ENCODE measurements at places on chromosomes 13 and 19.

- DNase-seq = peak; percentile 72
These were observed 4.6 kb downstream of the S1PR2 start for GRCh38 chr19:10226376-10227025.

DNA sequence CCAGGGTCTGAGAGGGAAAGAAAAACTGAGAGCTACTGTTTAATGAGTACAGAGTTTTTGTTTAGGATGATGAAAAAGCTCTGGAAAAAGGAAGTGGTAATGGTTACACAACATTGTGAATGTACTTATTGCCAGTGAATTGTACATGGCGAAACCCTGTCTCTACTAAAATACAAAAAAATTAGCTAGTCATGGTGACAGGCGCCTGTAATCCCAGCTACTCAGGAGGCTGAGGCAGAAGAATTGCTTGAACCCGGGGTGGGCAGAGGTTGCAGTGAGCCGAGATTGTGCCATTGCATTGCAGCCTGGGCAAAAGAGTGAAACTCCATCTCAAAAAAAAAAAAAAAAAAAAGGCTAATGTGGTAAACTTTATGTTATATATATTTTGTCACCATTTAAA, 96.3 kb downstream of the VWA8 start:
- DNase-seq = no peak

DNA sequence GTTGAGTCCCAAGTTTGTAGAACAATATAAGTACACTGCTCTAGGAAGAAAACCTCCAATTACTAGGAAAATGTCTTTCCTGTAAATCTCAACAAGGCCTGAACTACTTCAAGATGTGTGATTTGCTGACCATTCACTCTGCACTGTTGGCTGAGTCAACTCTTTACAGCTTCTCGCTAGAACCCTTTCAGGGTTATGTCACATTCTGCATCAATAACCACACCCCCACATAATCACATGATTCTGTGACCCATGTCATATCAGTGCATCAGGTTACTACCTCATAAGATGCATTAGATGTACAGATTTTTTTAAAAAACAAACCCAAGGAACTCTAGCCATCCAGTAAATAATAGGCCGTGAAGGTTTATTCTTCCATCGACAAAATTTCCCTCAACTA, 16.1 kb upstream of the DCLK1 start:
- no peak for DNase-seq

- DNase-seq = no peak
These were observed 195.1 kb downstream of the VWA8 start for GRCh38 chr13:41765813-41766212.

DNA sequence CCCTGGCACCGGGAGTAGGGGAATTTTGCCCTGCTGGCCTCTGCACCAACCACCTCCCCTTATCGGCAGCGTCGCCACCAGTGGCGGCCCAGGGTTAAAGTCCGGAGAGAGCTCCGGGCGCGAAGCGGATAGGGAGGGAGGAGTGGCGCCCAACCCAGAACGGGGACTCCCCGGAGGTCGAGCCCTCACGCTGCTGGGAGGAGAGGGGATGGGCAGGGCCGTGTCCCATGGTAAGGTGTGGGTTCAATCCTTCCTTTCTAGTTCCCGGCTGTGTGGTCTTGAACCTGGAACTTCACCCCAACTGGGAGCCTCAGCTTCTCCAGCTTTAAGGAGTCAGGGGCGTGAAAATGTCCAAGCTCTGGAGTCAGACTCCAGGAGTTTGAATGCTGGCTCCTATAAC, 23.3 kb upstream of the BCL3 start:
- DNase-seq = no peak

- no peak for DNase-seq
These were observed 553 bp downstream of the NAPA start for GRCh38 chr19:47514151-47514868.

DNA sequence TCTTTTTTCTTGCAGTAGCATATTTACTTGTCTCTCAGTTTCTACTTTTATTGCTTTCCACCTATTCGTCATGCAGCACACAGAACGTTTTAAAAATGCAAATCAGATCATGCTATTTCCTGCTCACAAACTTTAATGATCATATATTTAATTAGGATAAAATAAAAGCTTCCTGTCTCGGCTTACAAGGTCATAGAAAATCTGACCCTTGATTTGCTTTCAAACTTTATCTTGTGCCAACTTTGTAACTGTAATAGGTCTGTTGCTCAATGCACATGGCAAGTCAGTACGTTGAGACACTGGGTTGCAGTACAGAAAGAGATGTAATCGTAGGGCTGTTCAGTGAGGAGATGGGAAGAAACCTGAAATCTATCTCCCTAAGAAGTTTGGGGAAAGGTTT, 95.6 kb upstream of the CSNK1A1L start:
- DNase-seq = no peak

DNA sequence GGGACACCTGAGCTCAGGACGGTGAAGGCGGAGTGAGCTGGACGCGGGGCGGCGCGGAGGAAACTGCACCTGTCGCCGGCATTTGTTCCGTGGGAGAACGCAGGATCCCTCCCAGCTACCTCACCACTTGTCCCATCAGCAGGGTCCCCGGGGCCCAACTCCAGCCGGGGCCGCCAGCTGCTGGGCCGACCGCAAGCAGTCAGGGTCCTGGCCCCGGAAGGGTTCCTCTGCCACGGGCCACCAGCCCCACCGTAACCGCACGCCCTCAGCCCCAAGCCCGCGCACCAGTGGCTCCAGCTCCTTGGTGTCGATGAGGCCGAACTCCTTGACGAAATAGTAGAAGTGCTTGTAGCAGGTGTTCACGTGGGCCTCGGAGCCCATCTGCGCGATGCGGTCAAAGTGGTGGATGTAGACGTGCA, 19.6 kb downstream of the MOB3A start:
- DNase-seq = no peak

DNA sequence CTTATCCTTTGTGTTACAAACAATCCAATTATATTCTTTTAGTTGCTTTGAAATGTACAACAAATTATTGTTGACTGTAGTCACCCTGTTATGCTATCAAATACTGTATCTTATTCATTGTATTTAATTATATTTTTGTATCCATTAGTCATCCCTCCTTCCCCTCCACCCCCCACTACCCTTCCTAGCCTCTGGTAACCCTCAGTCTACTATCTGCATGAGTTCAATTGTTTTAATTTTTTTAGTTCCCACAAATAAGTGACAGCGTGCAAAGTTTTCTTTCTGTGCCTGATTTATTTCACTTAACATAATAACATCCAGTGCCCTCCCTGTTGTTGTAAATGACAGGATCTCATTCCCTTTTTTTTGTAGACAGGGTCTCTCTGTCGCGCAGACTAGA, 4.5 kb downstream of the SAE1 start:
- no peak for DNase-seq

DNA sequence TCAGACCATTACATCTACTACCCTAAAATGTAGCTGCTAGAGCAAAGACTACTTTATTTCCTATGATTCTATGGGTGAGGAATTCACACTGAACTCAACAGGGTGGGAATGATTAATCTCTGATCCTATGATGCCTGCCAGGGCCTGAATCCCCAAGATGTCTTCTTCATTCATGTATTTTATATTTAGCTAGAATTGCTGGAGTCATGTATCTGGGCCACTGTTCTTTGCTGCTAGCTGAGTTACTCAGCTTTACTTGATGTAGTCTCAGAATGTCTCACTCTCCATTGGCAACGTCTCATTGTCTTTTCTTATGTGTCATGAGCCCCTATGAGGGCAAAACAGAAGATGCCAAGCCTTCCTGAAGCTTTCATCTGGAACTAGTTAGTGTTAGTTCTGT, 21.1 kb downstream of the ZNF582 start:
- no peak for DNase-seq

Data from right renal pelvis (tissue), 4 donors.